Right hindlimb (tissue), 1 donor: ENCODE measurements at places on chromosomes 3 and 15.

GRCh38 chr15:27784107-27784506, 315.0 kb downstream of the OCA2 start:
- DNase-seq, result no peak

GRCh38 chr15:42352401-42352800, 6.9 kb upstream of the CAPN3 start:
- no peak for DNase-seq

DNA sequence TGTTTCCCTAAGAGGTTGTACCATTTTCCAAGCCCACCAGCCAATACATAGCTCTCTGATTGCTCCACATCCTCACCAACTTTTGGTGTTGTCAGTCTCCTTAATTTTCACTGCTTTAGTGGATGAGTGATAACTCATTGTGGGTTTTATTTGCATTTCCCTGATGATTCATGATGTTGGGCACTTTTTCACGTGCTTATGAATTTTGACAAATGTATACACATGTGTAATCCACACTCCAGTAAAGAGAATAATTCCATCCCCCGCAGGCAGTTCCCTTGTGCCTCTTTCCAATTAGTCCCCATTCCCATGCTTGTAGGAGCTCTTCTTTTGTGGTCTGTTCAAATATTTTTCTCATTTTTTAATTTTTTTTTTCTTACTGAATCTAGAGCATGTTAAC, 52.4 kb downstream of the ANP32A start:
- no peak for DNase-seq

- no peak for DNase-seq
These were observed 156.0 kb upstream of the SOX2 start for GRCh38 chr3:181555681-181556080.

DNA sequence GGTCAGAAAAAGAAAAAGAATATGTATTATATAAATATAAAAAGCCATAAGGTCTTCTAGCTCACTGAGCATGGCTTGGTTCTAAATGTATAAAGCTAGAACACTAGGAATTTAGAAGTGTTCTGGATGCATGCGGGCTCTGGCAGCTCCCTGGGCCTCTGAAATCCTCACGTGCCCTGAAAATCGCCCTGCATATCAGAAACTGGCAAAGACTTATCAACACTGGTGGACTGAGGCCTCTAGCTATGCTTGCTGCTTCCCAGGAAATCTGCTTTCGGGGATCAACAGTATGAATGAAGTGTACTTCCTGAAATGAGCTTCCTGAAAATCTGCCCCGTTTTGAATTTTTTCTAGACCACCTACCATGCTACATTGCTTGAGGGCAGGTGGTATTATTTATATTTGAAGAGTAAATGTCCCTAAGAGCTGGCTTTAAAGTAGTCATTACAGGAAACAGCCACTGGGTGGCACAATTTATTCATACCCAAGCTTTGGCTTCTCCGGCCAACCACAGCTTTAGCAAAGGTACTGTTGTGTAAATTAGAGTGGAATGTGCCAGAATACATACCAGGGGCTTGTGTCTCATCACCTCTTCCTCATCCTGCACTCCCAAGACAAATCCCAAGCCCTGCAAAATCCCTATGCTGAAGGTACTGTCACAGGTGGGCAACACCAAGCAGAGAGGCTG, 17.7 kb downstream of the CRTAP start:
- no peak for DNase-seq

DNA sequence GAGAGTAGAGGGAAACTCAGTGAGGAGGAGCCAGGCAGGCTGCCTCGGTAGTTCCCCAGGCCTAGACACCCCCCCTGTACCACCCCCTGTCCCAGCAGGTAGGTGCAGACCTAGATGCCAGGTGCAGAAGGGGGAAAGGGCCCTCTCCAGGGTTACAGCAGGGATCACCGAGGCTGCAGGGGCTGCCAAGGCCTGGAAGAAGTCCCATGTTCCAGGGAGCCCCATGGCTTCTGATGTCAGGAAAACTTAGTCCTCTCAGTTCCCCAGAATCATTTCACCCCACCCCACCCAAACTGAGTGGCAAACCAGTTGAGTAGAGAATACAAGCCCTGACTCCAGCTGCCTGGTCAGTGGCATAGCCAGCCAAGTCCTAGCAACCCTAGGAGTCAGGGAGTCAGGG, 7.4 kb upstream of the SEMA3B start:
- DNase-seq, result no peak

- DNase-seq, result no peak
These were observed 86.4 kb downstream of the SYNPR start for GRCh38 chr3:63364495-63364894.

DNA sequence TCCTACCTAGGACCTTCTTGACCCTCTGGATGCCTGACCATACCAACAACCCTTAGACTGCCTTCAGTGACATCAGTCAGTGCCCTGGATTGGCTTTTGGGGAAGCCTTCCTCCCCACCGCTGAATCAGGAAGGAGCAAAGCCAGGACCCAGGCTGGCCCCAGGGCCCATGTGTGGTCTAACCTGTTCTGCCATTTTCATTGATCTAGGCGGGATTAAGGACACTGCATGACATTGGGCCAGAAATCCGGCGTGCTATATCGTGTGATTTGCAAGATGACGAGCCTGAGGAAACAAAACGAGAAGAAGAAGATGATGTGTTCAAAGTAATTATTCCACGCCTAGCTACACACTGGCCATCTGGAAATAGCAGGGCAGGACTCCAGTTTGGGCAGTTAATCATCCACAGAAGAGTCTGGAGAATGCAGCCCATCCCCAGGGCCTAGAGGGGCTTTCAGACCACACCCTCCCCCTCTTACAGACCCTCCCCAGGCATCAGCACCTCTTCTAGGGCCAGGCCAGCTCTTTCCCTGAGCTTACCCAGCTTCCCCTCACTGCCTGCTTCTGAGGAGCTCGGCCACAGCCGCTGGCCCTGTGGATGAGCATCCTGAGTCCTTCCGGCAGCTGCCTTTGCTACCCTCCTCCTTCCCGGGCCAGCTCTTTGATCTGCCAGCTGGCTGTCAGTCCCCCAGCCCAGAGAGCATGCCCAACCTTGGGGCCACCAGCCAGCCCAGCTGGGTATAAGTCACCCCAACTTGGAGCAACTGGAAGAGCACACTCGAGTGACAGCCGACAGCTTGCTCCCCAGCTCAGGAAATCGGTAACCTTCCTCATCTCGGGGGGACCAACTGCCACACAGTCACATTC, 45.9 kb downstream of the CHDH start:
- no peak for DNase-seq

GRCh38 chr15:58227706-58228543, 89.7 kb downstream of the AQP9 start:
- peak; percentile 75 for DNase-seq

GRCh38 chr3:94106268-94106667, 43.4 kb downstream of the NSUN3 start:
- DNase-seq, result no peak

GRCh38 chr15:42461261-42461660, 29.7 kb downstream of the ZNF106 start:
- no peak for DNase-seq

DNA sequence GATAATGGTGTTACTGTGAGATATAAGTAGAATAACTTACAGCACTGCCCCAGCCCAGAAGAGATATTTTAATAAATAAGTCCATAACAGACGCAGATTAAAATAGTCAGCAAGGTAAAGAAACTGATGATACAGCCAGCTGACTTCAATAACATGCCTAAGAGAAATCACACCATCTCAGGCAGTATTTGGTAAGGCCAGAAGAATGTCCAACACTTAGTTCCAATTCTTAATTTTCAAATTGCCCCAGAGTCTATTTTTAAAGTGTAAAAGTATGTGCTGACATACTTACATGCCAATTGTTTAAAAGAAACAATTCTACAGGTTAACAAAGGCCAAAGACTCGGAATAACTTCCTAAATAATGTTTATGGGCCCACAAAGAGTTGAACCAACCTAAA, 1.6 kb downstream of the GNB4 start:
- DNase-seq, result no peak

DNA sequence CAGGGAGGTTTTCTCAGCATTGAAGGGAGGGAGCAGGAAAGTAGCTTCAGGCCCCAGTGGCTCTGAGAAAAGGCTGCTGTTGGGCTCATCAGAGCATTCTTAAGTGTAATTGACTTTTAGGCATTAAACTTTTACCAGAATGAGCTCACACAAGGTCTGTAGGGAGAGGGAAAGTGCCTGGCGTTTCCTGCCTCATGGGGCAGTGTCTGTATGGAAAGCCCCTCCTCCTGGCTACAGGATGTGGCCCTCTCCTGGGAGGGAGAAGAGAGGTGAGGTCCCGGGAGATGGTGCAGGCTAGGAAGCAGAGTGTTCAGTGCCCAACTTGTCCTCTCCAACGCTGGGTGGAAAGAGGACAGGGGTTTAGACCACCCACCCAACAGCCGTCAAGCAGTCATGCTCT, 21.3 kb upstream of the SCN10A start:
- DNase-seq, result no peak

DNA sequence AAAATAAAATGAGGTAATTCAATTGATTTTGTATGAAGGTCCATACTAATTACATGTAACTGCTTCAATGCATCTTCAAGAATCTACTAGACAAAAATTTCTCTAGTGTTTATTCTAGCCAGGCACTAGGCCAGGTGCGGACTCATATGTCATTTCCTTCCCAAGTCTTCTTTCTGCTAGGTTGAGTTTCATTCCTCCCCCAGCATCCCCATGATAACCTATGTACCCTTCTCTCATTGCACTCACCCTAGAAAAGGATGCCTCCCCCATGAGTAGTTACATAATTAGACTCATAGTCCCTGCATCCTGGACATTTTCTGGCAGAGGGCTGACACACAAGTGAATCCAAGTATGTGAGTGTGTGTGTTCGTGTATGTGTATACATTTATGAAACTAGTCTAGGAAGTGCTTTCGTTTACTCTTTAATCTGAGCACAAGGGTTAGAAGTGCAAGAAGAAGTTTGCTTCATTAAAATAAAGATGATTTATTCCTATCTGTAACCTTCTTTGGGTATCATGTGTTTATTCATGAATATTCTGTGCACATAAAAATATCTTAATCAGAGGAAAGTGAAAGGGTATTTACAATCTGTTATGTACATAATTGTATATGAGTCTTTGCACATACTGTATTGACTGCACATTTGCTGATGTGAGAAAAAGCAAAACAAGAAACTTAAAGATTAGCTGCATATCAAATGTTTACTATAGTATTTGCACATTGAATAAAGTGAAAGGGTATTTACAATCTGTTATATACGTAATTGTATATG, 585.6 kb upstream of the ZNF717 start:
- DNase-seq, result no peak

DNA sequence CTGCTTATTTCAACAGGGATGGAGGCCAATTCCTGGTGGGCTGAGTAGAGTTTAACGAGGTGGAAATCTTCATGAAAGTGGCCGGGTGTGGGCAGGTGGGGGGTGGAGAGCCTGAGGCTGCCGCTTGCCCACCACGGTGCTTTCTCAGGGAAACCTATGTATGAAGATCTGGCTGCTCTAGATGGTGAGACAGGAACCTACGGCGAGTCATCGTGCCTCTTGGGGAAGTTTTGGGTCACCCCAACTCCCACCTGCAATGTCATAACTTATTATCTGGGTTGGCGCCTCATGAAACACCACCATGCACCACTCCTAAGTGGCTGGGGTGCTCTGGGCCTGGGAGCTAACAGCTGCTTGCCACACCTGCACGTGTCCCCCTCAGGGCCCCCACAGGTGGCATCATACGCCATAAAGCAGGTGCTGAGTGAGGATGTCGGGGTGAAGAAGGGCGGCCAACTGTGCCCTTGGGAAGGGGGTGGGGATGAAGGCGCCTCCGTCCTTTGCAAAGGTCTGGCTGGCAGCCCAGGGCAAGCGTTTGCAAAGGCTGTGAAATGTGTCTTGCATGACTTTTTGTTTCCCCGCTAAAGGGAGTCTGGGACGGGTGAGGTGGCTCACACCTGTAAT, 27.9 kb upstream of the SNRPA1 start:
- DNase-seq, result no peak

DNA sequence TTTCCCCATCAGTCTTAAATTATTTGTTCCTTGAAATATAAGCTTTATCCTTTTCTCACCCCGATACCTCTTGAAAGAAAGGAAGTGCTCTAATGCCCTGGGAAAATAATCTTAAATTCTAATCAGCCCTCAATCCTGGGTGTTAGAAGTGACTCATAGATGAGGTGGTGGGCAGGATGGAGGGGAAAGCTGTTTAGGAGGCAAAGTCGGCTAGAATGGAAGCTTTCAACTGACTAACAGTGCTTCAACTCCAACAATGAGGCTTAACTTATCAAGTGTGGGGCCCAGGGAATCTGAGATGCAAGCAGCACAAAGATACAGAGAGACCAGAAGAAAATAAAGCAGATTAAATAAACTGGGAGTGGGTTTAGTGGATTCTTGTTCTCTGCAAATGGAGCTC, 175.8 kb downstream of the EPHB1 start:
- DNase-seq, result no peak

DNA sequence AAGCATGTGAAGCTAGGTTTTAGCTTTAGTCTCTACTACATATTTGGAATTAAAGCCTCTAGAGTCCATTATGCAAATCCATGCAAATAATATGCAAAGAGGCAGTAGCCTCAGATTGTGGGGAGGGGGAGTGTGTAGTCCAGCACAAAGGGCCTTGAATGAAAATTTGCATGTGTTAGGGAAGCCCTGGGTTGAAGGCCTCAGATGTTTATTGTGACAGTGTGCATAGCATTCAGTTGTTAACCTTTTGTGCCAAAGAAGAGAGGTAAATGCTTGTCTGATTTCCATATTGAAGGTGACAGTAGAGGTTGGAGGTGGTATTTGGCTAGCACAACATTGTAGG, 24.5 kb upstream of the BFSP2 start:
- DNase-seq, result no peak

DNA sequence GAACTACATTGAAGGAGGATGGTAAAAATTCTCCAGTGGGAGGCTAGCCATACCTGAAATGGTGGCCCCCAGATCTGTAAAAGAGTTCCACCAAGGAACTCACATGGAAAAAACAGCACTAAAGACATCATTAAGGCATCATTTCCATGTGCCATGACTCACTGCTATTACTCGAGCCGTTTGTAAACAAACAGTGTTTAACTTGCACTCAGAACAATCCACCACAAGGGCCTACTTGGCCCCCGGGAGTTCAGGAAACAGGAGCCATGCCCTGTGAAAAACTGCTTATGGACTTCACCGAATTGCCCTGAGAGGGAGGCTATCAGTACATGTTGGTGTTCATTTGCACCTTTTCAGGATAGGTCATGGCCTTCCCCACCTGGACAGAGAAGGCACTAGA, 18.2 kb downstream of the CCR4 start:
- no peak for DNase-seq

DNA sequence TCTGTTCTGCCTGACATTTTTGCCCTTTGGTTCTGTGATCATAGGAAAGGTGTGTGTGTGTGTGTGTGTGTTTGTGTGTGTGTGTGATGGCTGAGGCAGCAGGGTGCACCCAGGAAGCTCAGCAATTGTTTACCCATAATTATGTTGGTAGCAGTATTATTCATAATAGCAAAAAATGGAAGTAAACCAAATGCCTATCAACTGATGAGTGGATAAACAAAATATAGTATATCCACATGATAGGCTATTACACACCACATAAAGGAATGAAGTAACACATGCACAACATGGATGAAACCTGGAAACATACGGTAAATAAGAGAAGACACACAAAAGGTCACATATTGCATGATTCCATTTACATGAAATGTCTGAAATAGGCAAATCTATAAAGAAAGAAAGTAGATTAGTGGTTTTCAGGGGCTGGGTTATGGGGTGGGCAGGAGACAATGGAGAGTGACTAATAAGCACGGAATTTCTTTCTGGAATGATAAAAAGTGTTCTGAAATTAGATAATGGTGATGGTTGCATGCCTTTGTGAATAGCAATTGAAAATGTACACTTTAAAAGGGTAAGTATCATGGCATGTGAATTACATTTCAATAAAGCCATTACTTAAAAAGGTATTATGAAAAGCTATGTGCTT, 167.2 kb downstream of the POLR2M start:
- no peak for DNase-seq

GRCh38 chr3:94693997-94694640, 631.3 kb downstream of the NSUN3 start:
- DNase-seq, result no peak
